CD4-positive, alpha-beta T cell treated with Interleukin-4 for 1 hour (primary cell): ENCODE measurements at places on chromosomes 4 and X.
A peak's percentile ranks its signal among the peaks of the same experiment; 100 is the strongest.

GRCh38 chr4:91984466-91984865 is 319.3 kb upstream of the GRID2 start:
- no peak for DNase-seq

- DNase-seq, result no peak
These were observed 25.1 kb downstream of the SMIM31 start for GRCh38 chr4:164779080-164779479.

GRCh38 chrX:47644557-47645091 is 5.7 kb downstream of the ELK1 start:
- DNase-seq, result peak; percentile 24

GRCh38 chr4:75678965-75679364 is 5.8 kb upstream of the G3BP2 start:
- DNase-seq, result no peak

DNA sequence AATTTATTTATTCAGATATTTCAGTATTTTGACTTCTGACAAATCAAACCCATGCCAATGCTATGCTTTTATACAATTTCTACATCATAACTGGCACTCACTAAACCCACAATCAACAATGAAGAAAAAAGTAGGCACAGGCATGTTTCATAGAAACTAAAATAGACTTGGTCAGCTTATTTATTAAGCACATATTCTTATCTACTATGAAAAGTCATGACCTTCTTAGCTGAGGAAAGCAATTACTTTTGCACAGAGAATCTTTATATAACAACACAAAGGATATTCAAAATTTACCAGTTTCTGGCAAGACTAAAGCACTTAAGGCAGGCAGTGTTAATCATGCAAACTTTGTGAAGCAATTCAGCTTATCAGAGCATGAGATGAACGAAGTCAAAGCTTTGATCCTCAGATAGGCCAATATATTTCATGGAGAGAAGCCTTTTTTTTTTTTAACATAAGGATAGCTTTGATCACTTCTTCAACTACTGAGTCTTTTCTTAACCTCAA is 490.6 kb downstream of the INPP4B start:
- DNase-seq, result no peak

DNA sequence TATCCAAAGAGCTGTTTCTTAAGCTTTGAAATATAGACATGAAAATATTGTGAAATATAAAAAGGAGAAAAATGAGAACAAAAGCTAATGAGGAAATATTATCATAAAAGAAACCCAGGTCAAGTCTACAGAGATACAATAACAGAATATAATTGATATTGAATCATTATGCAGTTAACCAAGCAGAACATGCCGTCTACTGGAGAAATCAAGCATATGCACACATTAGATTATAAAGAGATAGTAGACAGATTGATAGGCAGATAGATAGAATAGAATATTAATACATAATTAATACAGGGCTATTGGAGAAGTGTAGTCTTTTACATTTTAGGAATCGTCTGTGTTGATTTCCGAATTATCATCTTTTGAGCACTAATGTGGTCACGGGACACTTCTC is 208.5 kb downstream of the EPHA5 start:
- DNase-seq, result no peak

- no peak for DNase-seq
These were observed 13.7 kb downstream of the RASGEF1B start for GRCh38 chr4:81457921-81458520.

- DNase-seq, result no peak
These were observed 386.2 kb downstream of the PCDH7 start for GRCh38 chr4:31106419-31106818.

GRCh38 chr4:22881411-22881810 is 188.7 kb downstream of the GBA3 start:
- DNase-seq, result no peak

DNA sequence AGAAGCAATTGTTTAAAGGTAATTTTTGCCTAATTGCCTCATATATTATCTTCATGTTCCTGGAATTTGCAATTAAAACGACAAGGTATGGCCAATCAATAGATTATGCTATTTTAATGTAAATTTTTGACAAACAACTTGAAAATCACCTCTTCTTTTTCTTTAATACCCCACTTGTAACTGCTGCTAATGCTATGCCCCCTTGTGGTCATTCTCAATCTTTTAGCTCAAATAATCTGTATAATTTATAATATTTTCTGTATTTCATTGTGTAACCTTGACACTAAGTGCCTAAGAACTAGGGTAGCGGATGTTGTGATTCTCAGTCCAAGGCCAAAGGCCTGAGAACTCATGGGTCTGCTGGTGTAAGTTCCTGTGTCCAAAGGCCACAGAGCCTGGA is 831.7 kb upstream of the POU3F4 start:
- DNase-seq, result no peak

DNA sequence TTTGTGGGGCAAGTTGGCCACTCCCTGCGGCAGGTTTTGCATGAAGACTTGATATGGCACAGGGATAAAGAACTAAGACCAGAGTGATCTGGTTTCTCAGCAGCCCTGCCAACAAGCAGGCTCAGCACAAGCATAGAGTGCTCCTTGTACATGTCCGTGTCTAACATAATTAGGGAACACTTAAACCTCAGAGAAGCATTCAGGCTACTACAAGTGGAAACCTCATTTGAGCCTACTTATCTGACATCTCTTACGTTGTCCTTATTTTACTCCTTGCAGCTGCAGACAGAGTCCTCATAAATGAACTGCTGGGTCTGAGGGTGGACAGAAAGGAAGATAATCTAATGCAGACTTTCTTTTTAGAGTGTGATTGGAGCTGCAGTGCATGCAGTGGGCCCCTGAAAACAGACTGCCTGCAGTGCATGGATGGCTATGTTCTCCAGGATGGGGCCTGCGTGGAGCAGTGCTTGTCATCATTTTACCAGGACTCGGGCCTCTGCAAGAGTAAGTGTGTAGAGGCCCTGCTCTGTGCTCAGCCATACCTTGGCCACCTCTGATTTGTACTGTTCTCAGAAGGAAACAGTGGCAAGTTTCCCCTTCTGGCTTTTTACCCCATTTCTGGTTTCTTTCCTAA is 179.1 kb upstream of the ANXA3 start:
- DNase-seq, result no peak

GRCh38 chr4:150211016-150211415 is 132.8 kb downstream of the DCLK2 start:
- DNase-seq, result no peak

DNA sequence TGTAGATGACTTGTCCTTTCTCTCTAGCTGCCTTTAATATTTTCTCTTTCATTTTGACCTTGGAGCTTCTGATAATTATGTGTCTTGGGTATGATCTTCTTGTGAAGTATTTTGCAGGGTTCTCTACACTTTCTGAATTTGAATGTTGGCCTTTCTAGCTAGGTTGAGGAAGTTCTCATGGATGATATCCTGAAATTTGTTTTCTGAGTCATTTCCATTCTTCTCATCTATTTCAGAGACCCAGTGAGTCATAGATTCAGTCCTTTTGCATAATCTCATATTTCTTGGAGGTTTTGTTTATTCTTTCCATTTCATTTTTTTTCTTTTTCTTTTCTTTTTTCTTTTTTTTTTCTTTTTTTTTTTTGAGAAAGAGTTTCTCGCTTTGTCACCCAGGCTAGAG is 585.7 kb upstream of the PABPC4L start:
- DNase-seq, result no peak

DNA sequence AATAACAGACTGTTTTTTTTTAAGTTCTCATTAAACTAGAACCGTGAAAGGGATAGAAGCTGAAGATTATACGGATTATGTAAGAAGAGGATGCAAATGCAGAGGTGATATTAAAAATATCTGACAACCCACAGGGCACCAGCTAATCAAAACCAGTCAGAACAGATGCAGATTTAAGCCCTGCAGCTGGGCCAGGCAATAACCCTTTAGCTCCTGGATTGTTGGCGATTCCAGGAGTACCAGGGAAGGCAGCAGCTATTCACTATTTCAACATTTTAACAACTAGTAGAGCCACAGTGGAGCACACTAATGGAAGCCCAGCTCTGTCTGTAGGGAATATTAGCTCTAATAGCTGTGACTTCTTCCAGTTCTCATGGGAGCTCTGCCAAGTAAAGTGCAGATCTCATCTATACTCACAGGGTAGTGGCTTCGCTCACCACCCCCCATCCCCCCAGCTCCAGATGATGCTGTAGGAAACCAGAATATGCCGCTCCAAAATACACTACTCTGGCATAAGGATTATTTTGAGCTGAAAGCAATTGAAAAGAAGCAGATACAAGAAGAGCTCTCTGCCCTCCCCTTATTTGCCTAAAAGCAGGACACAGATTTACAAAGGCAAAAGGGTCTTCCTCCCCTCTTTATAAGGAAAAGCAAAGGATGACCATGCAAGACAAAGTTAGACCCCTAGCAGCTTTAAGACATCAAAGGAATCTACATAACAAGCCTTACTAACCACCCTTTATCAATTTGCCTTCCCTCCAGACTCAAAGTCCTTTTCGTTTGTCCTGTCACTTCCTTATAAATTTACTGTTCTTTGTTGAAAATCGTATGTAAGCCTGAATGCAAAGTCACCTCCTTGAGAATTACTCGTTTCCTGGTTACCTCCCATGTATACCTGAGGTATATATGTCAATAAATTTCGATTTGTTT is 13.7 kb downstream of the SCD5 start:
- DNase-seq, result no peak

- no peak for DNase-seq
These were observed 22.1 kb downstream of the EPGN start for GRCh38 chr4:74330295-74330750.

- DNase-seq, result no peak
These were observed 330.5 kb downstream of the RAPGEF2 start for GRCh38 chr4:159433337-159433736.

- DNase-seq, result no peak
These were observed 2.4 kb upstream of the AFF2 start for GRCh38 chrX:148498067-148498466.

- no peak for DNase-seq
These were observed 44.4 kb downstream of the PDHA1 start for GRCh38 chrX:19388064-19388679.

DNA sequence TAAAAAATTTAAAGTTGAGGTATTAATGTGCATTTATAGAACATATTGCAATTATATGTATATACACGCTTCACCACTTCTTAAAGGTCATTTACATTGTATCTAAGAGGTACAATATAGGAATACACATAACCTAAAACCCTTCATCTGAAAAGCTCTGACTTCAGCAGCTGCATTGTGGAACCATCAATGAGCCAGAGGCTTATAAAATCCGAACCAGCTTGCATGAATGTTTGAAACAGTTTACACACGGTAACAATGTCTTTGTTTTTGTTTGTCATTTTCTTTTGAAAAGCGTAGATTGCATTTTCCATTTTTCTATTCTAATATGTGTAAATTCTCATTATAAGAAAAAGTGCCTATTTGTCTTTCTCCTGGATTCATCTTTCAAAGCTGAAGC is 221.6 kb downstream of the DCLK2 start:
- DNase-seq, result no peak

- DNase-seq, result no peak
These were observed 263.6 kb upstream of the CTSO start for GRCh38 chr4:156217236-156217635.

GRCh38 chr4:77917601-77918000 is 55.0 kb downstream of the MRPL1 start:
- DNase-seq, result no peak

GRCh38 chr4:147456706-147457105 is 24.2 kb upstream of the EDNRA start:
- DNase-seq, result no peak

GRCh38 chrX:94204524-94204923 is 530.5 kb downstream of the FAM133A start:
- DNase-seq, result no peak
